ENCODE measurements at places on chromosomes 16 and 17.

DNA sequence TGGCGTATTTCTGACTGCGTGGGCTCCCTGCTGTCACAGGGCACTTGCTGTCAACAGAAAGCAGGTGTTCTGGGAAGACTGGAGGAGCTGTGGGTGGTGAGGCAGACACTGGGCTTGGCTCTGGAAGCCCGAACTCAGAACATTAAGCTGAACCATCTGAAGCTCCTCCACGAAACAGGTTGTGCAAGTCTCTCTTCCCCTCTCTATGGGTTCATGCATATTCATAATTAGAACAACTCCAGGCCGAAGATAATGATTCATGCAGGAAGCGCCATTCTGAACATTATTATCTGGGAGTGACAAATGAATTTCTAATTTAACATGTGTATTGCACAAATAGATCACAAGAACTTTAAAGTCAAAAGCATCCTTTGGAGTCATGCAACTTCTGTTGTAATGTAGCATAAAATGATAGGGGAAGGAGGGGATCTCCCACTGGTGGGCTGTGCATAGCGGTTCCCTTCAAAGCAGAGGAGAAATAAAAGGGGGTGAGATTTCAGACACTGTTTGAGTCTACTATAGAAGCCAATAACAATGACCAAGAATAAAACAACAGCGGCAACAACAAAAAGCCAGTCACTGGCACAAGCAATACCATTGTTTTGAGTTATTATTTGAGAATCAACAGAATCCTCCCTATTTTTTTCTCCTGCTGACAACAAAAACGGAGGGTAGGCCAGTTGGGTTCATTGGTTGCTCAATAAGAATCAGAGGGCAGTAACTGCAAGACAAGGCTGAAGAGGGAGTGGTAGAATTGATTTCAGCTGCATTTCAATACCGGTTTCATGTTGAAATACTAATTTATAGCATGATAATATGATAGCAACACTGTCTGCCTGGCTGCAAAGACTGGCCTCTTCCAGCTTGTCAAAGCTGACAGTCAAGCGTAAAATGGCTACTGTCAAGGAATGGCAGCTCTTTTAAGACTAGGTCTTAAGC, 407.3 kb downstream of the XYLT1 start:
- DNase-seq = no peak

- no peak for DNase-seq
Measured at GRCh38 chr17:61378658-61379456, 20.8 kb upstream of the TBX2 start.

DNA sequence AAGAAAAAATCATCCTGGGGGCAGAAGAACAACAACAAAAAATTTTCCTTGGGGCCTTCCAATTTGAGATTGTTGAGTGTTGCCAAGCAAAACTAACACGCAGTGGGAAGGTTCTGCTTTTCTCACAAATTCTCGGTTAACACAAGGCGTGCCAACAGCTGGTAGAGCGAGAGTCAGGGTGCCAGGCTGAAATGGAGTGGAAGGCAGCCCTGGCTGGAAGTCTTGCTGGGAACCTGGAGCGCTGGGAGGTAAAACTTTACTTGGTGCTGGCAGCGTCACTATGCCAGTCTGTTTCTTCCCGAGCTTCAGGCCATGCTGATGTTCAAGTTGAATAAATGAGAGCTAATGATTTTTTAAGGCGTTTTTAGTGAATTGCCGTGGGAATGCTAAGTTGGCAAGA, 189.4 kb downstream of the WWOX start:
- no peak for DNase-seq

GRCh38 chr16:59058250-59058649, 324.1 kb upstream of the GOT2 start:
- DNase-seq = no peak

DNA sequence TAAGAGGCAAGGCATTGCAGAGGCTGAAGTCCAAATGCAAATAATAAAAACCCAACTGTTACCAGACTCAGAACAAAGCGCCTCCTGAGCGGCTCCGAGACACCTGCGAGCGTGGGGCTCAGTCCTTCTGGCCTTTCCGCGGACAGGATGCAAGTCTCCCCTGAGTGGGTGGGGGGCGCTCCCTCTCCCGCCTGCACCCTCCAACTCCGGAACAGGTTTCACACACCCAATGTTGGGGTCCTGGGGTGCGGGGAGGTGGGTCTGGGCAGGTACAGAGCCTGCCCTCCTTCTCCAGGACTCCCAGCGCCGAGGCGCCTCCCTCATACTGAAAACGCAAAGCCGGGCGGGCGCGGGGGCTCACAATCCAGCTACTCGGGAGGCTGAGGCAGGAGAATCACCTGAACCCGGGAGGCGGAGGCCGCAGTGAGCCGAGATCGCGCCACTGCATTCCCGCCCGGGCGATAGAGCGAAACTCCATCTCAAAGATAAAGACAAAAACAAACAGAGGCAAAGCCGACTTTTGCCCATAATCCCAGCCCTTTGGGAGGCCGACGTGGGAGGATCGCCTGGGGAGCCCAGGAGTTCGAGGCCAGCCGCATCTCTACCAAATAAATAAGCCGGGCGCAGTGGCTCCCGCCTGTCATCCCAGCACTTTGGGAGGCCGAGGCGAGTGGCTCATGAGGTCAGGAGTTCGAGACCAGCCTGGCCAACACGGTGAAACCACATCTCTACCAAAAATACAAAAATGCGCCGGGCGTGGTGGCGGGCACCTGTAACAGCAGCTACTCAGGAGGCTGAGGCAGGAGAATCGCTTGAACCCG, 893 bp downstream of the GINS2 start:
- DNase-seq = no peak

DNA sequence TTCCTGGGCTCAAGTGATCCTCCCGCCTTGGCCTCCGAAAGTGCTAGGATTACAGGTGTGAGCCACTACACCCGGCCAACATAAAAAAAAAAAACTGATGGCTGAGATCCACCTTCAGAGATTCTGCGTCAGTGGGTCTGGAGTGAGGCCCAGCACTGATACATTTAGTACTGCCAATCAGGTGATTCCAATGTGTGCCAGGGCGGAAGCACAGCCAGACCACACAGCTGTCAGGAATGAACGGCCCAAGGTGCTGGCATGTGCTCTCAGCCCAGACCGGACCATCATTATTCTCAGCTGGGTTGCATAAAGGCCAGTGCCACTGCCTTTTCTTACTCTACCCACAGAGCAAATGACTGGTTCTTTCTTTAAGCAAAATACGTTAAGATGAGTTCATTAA, 1.2 kb upstream of the BCO1 start:
- no peak for DNase-seq

GRCh38 chr16:49461517-49461951, 87.9 kb downstream of the C16orf78 start:
- no peak for DNase-seq

DNA sequence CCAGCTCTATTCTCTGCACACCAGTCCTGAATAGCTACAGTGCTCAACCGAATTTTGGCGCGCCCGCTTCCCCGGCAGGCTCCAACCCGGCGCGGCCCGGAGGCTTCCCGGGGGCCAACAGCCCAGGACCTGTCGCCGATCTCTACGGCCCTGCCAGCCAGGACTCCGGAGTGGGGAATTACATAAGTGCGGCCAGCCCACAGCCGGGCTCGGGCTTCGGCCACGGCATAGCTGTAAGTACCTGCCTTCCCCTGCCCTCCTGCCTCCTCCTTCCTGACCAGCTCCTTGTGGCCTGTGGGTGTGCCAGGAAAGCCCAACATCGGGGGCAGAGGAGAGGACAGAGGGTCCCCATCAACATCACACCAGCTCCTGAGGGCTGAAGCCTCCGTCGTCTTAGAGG, 70.2 kb downstream of the CCDC182 start:
- no peak for DNase-seq

- DNase-seq = no peak
Measured at GRCh38 chr17:6639586-6640535, 650 bp downstream of the KIAA0753 start.

DNA sequence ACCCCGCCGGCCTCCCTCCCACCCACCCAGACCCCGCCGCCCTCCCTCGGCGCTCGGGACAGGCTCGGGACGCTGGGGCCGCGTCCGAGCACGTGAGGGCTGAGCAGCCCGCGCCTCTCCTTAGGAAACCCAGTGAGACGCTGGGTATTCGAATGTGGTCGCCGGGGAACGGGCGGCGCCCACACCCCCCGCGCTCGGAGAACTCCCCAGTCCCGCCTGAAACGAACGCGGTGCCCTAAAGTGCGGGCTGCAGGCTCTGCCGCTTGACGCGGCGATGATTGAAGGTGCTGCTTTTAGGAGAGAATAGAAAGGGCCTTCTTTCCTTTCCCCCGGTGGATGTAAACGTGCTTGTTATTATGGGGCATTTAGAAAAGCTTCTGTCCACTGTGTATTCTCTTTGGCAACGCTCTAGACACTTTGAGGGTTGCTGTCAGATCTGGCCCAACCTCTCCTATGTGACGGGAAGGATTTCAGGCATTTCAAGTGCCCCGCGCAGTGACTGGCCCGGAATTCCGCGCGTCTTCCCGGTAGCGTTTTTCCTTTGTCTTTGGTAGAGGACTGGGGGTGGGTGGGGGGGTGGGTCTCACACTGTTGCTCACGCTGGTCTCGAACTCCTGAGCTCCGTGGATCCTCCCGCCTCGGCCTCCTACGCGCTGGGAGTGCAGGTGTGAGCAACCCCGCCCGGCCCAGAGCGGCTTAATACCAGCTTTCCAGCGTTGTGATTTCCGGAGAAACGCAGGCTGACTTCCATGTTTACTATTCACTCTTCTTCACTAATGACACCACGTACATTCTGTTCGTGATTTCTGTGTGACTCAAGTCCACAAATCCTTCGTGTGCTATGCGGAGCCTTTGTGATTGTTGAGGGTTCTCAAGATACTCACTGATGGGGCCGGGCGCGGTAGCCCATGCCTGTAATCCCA, 21.8 kb upstream of the FOXK2 start:
- DNase-seq = no peak

GRCh38 chr17:42886283-42887176, 14.1 kb upstream of the G6PC1 start:
- no peak for DNase-seq

- DNase-seq = no peak
Measured at GRCh38 chr17:28972437-28972836, 21.1 kb upstream of the PHF12 start.

DNA sequence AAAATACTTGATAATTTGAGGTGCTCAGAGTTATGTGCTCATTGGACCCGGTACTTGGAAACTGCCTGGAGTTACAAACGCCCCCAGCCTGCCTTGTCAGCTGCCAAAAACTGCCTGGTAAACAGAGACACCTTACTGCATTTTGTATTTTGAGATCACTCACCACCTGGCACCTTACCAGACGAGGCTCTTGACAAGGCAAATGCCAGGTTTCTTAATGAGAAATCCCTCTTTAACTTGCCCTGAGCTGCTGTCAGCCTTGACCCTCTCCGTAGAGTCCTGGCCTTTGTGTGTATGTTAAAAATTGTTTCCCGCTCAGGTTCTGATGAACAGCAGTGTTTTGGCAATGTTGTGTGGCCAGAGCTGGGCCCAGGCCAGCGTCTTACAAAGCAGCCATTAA, 28.8 kb downstream of the SYT17 start:
- DNase-seq = no peak

GRCh38 chr16:30736995-30737793, 11.0 kb upstream of the PHKG2 start:
- no peak for DNase-seq

DNA sequence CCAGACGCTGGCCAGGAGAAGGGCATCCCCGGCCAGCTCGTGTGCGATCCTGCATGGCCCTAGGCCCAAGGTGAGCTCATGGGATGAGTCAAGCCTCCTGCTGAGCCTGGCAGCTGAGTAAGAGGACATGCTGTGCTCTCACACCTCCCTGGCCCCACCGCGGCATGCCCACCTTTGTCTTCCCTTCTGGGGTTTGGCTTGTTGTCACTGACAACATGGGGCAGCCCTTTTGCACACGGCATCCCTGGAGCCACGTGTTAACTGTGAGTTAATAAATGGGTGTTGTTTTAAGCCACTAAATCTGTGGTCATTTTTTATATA, 8.9 kb upstream of the TNS4 start:
- DNase-seq = no peak

DNA sequence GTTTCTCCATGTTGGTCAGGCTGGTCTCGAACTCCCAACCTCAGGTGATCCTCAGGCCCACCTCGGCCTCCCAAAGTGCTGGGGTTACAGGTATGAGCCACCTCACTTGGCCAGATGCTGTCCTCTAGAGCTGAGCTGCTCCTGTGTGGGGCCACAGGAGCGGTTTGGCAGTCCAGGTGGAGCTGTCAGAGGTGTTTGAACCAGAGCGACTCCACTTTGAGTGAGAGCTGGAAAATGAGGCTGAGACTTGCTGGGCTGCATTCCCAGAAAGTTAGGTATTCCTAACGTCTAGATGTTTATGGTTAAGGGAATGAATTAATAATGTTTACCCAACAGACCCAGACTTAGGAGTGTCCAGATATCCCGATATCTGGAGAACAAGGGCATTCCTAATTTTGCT, 16.8 kb upstream of the PSMD7 start:
- DNase-seq = no peak

DNA sequence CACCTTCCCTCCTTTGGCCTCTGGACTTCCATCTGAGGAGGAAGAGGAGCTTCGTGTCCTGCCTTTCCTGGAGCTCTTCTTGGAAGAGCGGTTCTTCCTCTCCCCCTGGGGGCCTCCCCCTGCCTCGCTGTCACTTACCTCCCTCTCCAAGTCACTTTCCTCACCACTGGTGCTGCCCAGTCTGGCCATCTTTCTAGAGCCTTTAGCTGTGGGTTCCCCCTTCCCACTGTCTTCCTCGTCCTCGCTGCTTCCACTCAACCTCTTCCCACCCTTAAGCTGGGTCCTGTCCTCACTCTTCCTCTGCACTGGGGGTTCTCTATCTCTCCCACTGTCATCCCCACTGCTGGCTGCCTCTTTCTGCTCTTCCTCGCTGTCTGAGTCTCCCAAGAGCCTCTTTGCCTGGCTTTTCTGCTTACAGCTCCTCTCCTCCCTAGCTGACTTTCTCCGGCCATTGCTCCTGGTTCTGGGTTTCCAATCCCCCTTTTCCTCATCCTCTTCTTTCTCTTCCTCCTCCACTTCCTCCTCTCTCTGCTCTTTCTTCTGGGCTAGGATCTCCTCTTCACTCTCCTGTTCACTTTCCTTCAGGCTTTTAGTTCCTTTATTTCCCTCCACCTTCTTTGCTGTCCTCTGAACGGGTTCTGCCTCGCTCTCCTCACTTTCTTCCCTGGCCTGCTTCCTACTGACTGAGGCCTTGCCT, 1.4 kb downstream of the HIRIP3 start:
- no peak for DNase-seq

GRCh38 chr17:58560511-58560910, 46.1 kb upstream of the MTMR4 start:
- no peak for DNase-seq

DNA sequence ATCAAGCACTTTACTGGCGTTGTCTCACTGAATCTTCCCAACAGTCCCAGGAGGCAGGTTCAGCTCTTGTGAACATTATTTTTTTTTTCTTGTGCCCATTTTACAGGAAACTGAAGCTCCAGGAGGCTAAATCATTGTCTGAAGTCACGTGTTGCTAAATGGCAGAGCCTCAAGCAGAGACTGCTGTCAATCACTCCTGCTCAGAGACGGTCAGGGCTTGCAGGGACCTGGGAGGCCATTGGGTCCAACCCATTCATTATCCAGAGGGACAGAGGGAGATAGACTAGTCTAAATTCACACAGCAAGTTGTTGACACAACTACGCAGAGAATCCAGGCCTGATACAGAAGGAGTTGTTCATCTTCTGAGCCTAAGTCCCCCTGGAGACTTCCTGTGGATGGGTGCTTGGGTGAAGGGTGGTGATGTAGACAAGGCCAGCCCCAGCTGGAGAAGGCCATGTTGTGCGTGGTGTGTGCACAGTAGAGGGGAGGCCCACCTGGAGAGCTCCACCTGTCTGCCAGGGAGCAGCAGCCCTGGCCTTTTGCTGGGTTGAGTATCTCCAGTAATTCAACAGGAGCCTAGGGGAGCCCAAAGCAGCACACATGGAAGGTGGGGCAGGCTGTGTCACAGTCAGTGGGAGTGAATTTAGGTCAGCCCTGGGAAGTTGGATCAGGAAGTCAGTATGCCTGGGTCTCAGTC, 24.3 kb upstream of the C1QL1 start:
- DNase-seq = no peak

All from AG09309 (cell line).